Neural progenitor cell (in vitro differentiated cells): ENCODE measurements at places on chromosomes 5 and 9. TPM values are rescaled to one million over a fixed set of nuclear protein-coding genes. Genes with fewer than 3 reads are reported as not detected.

- H3K4me1 ChIP-seq: peaks cover 11% of the 10 kb centered on the region
- no peaks in the 10 kb centered on the region for H3K36me3 ChIP-seq
- no peaks in the 10 kb centered on the region for H3K27me3 ChIP-seq
- DNase-seq: no peak
These were observed 45.7 kb upstream of the GPR151 start for GRCh38 chr5:146561711-146562110.

GRCh38 chr5:149371296-149371962, 7.7 kb downstream of the IL17B start:
- DNase-seq: peak; percentile 83
- no peaks in the 10 kb centered on the region for H3K27me3 ChIP-seq
- peaks cover 3% of the 10 kb centered on the region for H3K4me1 ChIP-seq

- DNase-seq: no peak
- no peak overlapping the region for H3K27ac ChIP-seq
- H3K4me3 ChIP-seq: no peak overlapping the region
- H3K36me3 ChIP-seq: no peaks in the 10 kb centered on the region
- no peaks in the 10 kb centered on the region for H3K27me3 ChIP-seq
These were observed 18.1 kb upstream of the COL5A1 start for GRCh38 chr9:134623258-134624066.

GRCh38 chr9:136710543-136710942, 1.8 kb upstream of the DIPK1B start:
- DNase-seq: no peak
- H3K36me3 ChIP-seq: no peaks in the 10 kb centered on the region
- no peak overlapping the region for H3K4me3 ChIP-seq
- peaks cover 25% of the 10 kb centered on the region for H3K27me3 ChIP-seq

- H3K4me1 ChIP-seq: no peaks in the 10 kb centered on the region
- no peak overlapping the region for H3K4me3 ChIP-seq
- peak; percentile 64 for DNase-seq
- no peaks in the 10 kb centered on the region for H3K36me3 ChIP-seq
These were observed 34.0 kb upstream of the PPP1R2B start for GRCh38 chr5:156815988-156816599.

- no peaks in the 10 kb centered on the region for H3K4me1 ChIP-seq
- no peak overlapping the region for H3K27ac ChIP-seq
These were observed 34.9 kb upstream of the TEK start for GRCh38 chr9:27073841-27074728.

DNA sequence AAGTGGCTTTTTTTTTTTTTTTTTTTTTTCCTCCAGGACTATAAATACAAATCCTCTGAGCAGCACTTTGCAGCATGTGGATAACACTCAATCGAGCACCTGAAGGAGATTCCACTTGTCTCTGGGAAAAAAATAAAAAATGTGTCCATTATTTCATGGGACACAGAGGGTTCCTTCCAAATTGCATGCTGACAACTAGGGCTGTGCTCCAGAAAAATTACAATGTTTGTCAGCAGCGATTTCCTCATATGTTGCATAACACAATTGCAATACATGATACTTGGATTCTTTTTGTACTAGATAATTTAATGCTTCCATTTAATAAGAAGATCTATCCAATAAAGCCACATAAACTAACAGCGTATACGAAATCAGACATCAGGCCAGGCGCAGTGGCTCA, 84.4 kb downstream of the CDH18 start:
- H3K27ac ChIP-seq: no peak overlapping the region
- no peak overlapping the region for H3K4me3 ChIP-seq
- DNase-seq: no peak
- no peaks in the 10 kb centered on the region for H3K36me3 ChIP-seq
- H3K27me3 ChIP-seq: no peaks in the 10 kb centered on the region
- H3K4me1 ChIP-seq: no peaks in the 10 kb centered on the region

DNA sequence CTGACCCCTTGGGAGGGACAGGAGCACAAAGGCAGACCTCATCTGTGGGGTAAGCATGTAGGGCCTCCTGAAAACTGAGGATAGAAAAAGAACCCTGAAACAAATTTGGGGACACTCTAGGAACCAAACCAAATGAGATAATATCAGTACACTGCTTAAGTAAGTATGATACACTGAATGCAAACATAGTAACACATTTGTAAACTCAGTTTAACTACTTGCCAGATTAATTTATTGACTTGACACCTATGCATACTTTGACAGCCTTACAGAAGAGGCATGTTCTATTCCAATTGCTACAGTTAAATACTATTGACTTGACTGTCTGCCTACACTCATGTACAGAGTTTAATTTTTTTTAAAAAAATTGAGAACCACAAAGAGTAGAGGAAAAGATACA, 1070.8 kb upstream of the SEMA6A start:
- DNase-seq: no peak
- H3K4me3 ChIP-seq: no peak overlapping the region
- no peaks in the 10 kb centered on the region for H3K27me3 ChIP-seq
- H3K4me1 ChIP-seq: no peaks in the 10 kb centered on the region
- H3K36me3 ChIP-seq: no peaks in the 10 kb centered on the region

- DNase-seq: no peak
- H3K4me1 ChIP-seq: no peaks in the 10 kb centered on the region
- no peaks in the 10 kb centered on the region for H3K36me3 ChIP-seq
- no peaks in the 10 kb centered on the region for H3K27me3 ChIP-seq
These were observed 30.5 kb upstream of the HAPLN1 start for GRCh38 chr5:83751201-83751600.

DNA sequence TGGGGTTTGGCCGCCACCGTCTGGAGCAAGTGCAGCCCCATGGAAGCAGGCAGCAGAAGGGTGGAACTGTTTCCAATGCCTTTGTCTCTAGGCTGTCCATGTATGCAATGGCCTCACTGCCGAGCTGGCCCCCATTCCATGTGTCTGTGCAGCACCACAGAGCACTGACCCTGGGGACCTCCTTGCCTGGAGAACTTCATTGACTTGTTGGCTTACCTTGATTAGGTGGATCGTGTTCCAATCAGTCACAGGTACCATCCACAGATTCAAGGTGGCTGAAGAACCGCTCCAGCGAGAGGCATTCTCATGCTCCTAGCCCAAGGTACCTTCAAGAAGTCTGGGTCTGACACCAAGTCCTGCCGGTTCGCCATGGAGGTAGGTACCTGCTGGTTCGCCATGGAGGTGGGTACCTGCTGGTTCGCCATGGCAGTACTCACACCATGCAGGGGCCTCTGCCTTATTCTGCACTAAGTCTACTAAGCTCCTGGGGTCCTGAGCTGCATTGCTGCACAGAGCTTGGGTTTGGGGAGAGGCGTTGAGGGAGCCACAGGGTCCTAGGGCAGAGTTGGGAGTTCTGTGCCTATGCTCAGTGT, 358.3 kb upstream of the IRX1 start:
- DNase-seq: no peak
- H3K36me3 ChIP-seq: no peaks in the 10 kb centered on the region
- no peaks in the 10 kb centered on the region for H3K27me3 ChIP-seq
- H3K27ac ChIP-seq: no peak overlapping the region

DNA sequence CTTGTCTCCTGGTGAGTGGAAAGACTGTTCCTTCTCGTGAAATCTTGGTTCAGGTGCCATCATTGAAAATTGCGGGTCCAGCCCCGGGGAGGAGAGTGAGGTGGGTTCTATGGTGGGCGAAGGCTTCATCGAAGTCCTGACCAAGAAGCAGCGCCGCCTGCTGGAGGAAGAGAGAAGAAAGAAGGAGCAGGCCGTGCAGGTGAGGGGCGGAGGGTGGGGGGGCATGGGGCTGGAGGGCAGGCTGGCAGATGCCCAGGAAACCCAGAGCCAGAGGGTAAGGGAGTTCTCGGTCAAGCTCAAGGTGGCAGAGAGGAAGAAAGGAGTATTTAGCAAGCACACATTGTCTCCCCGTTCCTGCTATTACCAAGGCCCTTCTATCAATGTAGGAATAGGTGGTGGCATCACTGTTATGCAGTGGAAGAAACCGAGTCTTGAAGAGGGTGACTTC, 24.3 kb upstream of the POMT1 start:
- no peak overlapping the region for H3K27ac ChIP-seq
- peak; percentile 81 for DNase-seq
- H3K36me3 ChIP-seq: peaks cover 17% of the 10 kb centered on the region
- H3K4me3 ChIP-seq: no peak overlapping the region
- no peaks in the 10 kb centered on the region for H3K4me1 ChIP-seq
- H3K27me3 ChIP-seq: no peaks in the 10 kb centered on the region

- H3K27me3 ChIP-seq: no peaks in the 10 kb centered on the region
- no peak overlapping the region for H3K4me3 ChIP-seq
- no peak for DNase-seq
- H3K36me3 ChIP-seq: no peaks in the 10 kb centered on the region
These were observed 240.9 kb downstream of the SYK start for GRCh38 chr9:91042541-91042940.

DNA sequence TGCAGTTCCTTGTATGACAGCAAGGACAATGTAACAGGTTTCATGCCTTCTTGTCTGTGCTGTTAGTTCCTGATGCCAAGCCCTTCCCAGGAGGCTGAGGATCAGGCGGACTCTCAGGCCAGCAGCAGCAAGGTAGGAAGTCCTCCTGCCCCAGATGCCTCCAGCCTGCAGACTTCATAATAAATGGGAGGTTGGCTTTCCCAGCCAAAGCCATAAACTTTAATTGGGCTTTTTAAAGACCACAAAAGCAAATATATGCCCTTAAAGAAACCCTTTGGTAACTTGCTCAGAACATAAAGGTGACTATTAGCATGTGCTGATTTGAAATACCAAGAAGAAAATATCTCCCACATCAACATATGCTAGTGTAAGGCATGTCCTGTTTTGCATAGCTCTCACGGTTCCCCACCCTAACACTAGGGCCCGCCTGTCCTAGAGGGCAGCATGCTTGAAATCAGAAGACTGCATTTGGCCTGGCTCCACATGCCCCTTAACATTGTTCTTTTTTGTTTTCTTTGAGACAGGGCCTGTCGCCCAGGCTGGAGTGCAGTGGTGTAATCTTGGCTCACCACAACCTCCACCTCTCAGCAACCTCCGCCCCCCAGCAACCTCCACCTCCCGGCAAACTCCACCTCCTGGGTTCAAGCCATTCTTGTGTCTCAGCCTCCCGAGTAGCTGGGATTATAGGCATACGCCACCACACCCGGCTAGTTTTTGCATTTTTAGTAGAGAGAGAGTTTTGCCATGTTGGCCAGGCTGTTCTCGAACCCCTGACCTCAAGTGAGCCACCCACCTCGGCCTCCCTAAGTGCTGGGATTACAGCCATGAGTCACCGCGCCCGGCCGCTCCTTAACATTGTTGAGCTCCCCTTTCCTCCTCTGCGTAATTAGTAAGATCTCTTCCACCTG, 44.6 kb upstream of the FCN1 start:
- H3K27ac ChIP-seq: no peak overlapping the region
- no peaks in the 10 kb centered on the region for H3K36me3 ChIP-seq
- DNase-seq: no peak
- no peaks in the 10 kb centered on the region for H3K27me3 ChIP-seq
- peaks cover 7% of the 10 kb centered on the region for H3K4me1 ChIP-seq
- no peak overlapping the region for H3K4me3 ChIP-seq

GRCh38 chr9:75134495-75134894, 46.2 kb downstream of the OSTF1 start:
- H3K4me3 ChIP-seq: no peak overlapping the region
- no peak overlapping the region for H3K27ac ChIP-seq
- DNase-seq: peak; percentile 31
- H3K4me1 ChIP-seq: peaks cover 21% of the 10 kb centered on the region

- H3K27me3 ChIP-seq: no peaks in the 10 kb centered on the region
- peaks cover 7% of the 10 kb centered on the region for H3K4me1 ChIP-seq
- DNase-seq: peak; percentile 63
- peaks cover 8% of the 10 kb centered on the region for H3K36me3 ChIP-seq
- H3K27ac ChIP-seq: no peak overlapping the region
- H3K4me3 ChIP-seq: peak overlapping the region; percentile 91
These were observed 497 bp downstream of the NSA2 start for GRCh38 chr5:74767579-74767913.

GRCh38 chr5:43583724-43584123, 19.3 kb upstream of the NNT start:
- H3K27me3 ChIP-seq: no peaks in the 10 kb centered on the region
- no peak overlapping the region for H3K4me3 ChIP-seq
- no peak overlapping the region for H3K27ac ChIP-seq
- H3K4me1 ChIP-seq: no peaks in the 10 kb centered on the region
- no peaks in the 10 kb centered on the region for H3K36me3 ChIP-seq
- DNase-seq: no peak

- no peaks in the 10 kb centered on the region for H3K36me3 ChIP-seq
- H3K4me1 ChIP-seq: peaks cover 6% of the 10 kb centered on the region
- no peaks in the 10 kb centered on the region for H3K27me3 ChIP-seq
- H3K27ac ChIP-seq: no peak overlapping the region
These were observed 93.7 kb upstream of the PHYKPL start for GRCh38 chr5:178326374-178326715.

DNA sequence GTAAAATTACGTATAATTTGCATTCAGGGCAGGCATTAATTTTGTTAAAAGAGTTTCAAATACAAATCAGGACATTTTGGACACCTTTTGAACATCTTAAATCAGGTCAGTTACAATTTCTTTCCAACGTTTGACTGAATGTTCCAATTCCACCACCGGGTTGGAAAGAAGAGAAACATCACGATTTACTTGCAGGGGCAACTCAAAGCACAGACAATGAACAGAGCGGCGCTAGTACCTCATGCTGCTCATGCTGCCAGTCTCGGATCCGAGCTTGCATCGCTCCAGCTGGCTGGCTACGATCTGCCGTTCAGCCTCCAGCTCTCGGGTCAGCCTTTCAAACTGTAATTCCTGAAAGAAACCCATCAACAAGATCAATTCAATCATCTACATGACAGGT, 339.5 kb downstream of the CTNND2 start:
- H3K4me3 ChIP-seq: no peak overlapping the region
- no peaks in the 10 kb centered on the region for H3K36me3 ChIP-seq
- DNase-seq: peak; percentile 14
- H3K27ac ChIP-seq: no peak overlapping the region
- no peaks in the 10 kb centered on the region for H3K27me3 ChIP-seq

DNA sequence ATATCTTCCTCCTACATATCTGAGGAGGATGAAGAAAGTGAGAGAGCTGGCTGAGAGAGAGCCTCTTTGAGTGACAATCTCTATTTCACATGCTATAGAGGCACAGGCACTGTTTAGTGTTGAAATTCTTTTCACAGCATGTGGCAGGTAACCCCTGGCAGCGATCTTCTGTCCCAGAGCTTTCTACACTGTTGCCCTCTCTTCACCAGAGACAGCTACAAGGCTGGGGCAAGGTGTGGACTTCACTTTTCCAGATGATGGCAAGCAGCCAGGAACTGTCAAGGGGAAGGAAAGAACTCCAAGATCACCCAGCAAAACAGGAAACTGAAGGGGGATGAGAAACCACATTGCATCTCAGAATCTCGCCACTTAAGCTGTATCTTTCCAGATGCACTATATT, 205.2 kb downstream of the CAAP1 start:
- H3K36me3 ChIP-seq: no peaks in the 10 kb centered on the region
- no peaks in the 10 kb centered on the region for H3K27me3 ChIP-seq
- no peak overlapping the region for H3K27ac ChIP-seq

The RANBP3L gene
- total RNA-seq: not detected in 2 replicates

The FRRS1L gene
- total RNA-seq: 4.3 and 13.3 TPM in 2 replicates

The RXRA gene
- total RNA-seq: 11.6 and 25.5 TPM in 2 replicates

The TMEM171 gene
- not detected in 2 replicates for total RNA-seq

The C9orf57 gene
- not detected in 2 replicates for total RNA-seq

The F2RL2 gene
- total RNA-seq: 3.6 and 4.3 TPM in 2 replicates

The CAST gene
- total RNA-seq: 49.8 and 64.6 TPM in 2 replicates

The TNIP1 gene
- 33.5 and 49.7 TPM in 2 replicates for total RNA-seq

The RPL12 gene
- 2,064 and 2,640 TPM in 2 replicates for total RNA-seq

The CTXN3 gene
- 0.09 TPM in 1 of 2 replicates, not detected in the other for total RNA-seq

The LEAP2 gene
- total RNA-seq: 3.5 and 3.6 TPM in 2 replicates

The TMED9 gene
- total RNA-seq: 30.9 and 49.0 TPM in 2 replicates
